HFF-Myc (cell line): ENCODE measurements at places on chromosomes 2 and 18.

GRCh38 chr2:43131051-43131889 lies 95.1 kb downstream of the ZFP36L2 start:
- DNase-seq: no peak

DNA sequence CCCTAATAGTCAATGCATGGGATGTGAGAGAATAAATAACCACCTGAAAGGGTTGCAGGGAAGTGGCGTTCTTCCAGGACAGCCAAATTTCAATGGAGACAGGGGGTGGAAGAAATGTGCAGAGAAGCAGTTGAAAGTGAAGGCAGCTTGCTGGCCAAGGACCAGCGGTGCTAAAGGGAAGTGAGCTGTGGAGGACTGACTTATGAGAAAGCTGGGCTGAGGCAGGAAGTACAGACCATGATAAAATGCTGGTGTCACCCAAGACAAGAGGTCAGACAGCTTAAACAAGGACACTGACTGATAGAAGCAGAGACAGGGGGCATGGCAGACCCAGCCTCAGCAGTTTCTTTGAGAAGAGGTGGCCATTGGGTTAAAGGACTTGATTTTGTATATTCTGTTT lies 106.7 kb downstream of the DTNB start:
- DNase-seq: no peak

GRCh38 chr2:180991820-180992219 lies 11.4 kb downstream of the UBE2E3 start:
- DNase-seq: no peak

GRCh38 chr18:76741346-76741745 lies 81.0 kb upstream of the ZNF236 start:
- no peak for DNase-seq

DNA sequence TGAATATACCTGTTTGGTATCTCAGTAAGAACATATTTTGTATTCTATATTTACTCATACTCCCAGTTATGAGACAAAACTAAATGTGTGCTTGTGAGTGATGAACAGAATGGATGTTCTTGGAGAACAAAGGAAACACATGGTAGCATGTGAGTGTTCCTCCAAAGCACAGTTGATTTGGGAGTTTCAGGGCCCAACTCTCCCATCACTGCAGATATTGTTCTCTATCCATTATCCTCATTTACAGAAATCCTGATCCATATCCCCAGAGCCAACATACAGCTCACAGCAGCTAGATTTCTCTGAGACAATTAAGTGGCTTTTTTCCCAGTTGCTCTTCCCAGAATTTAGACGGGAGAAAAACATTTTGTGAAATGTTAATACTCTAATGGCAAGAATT lies 75.6 kb upstream of the MAPRE2 start:
- no peak for DNase-seq
